ENCODE measurements at places on chromosomes 1 and 21. TPM values are rescaled to one million over a fixed set of nuclear protein-coding genes. Genes with fewer than 3 reads are reported as not detected.

The GIPC2 gene
- 3.3 TPM for total RNA-seq

- peaks cover 24% of the 10 kb centered on the region for H3K4me1 ChIP-seq
- no peaks in the 10 kb centered on the region for H3K36me3 ChIP-seq
- H3K27ac ChIP-seq = no peak overlapping the region
- H3K4me3 ChIP-seq = no peak overlapping the region
- DNase-seq = no peak
Measured at GRCh38 chr21:33651965-33652680, 9.8 kb downstream of the ITSN1 start.

GRCh38 chr1:19038096-19038495, 81.6 kb upstream of the IFFO2 start:
- H3K4me3 ChIP-seq = no peak overlapping the region
- no peak overlapping the region for H3K27ac ChIP-seq
- DNase-seq = no peak
- H3K27me3 ChIP-seq = no peaks in the 10 kb centered on the region

The GPBP1L1 gene
- 78.7 TPM for total RNA-seq

The MAEL gene
- not detected for total RNA-seq

DNA sequence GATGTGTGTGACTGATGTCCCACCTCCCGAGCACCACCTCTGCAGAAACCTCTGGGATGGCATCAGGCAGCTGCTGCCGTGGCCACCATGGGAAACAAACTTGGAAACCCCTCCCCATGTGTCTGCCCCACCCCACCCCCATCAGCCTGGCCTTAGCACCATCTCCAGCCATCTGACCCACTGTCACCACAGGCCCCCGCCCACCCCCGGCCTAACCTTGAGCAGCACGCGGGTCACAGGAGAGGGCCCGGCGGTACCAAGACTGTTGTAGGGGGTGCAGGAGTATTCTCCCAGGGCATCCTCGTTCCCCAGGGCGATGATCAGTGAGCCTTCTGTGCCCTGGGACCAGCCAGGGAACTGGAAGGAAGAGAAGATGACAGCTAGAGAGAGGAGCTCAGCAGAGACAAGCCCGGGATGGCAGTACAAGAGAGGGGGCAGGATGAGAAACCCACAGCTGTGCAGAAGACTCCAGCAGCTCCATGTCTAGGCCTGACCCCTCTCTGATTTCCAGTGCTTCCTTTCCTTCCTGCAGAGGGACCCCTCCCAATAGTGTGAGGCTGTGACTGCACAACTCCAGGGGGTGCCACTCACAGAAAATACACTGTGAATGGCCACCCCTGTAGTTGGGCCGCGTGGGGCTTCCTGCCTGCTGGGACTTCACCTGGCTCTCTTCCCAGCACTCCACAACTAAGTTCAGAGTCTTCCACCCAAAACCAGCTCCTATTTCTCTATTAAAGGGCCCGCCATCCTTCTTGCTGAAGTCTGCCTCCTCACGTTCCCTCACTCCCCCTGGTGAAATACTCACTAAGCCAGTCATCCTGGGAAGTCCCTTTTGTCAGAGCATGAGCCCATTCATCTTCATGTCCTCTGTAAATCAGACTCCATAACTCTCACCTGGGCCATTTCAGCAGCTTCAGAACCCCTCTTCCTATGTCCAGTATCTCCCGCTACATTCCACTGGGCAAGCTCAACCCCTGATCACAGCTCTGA, 7.3 kb upstream of the TAGLN2 start:
- H3K27ac ChIP-seq = no peak overlapping the region
- H3K4me3 ChIP-seq = no peak overlapping the region
- no peak for DNase-seq
- H3K27me3 ChIP-seq = no peaks in the 10 kb centered on the region
- no peaks in the 10 kb centered on the region for H3K4me1 ChIP-seq
- no peaks in the 10 kb centered on the region for H3K36me3 ChIP-seq

GRCh38 chr1:46714976-46715375, 3.9 kb downstream of the EFCAB14 start:
- no peaks in the 10 kb centered on the region for H3K36me3 ChIP-seq
- H3K4me1 ChIP-seq = peaks cover 6% of the 10 kb centered on the region
- no peak for DNase-seq
- H3K27me3 ChIP-seq = no peaks in the 10 kb centered on the region
- no peak overlapping the region for H3K27ac ChIP-seq

DNA sequence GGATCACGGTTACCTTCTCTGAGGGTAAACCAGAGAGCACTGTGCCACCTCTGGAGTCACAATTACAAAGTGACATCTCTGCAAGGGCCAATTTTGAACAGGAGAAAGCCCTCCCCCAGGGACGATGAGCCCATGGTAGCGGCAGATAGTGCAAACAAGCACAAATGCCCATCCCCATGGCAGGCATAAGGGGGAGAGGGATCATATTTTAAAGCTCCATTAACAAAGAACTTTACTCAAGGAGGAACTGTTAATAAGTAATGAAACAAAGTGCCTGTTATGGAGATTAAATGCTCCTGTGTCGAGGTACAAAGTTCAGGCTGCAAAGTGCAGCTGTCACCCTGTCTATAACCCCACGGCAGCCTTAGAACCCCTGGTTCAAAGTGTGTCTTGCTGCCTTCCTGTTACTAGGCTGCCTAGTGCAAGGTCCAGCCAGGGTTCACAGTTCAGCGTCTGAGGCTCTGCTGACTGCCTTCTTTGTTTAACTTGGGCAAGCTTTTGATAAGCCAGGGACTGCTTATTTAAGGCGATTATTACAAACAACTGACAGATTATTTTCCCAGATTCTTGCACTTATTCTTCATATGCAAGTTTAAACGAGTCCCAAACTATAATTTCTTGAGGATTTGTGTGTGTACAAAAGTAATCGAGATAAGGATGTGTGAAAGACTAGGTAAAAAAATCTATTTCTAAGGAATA, 75.7 kb upstream of the NRIP1 start:
- peaks cover 2% of the 10 kb centered on the region for H3K4me1 ChIP-seq
- no peak overlapping the region for H3K27ac ChIP-seq
- no peak overlapping the region for H3K4me3 ChIP-seq
- H3K27me3 ChIP-seq = no peaks in the 10 kb centered on the region

GRCh38 chr1:230794871-230795605, 47.9 kb downstream of the CAPN9 start:
- H3K4me1 ChIP-seq = no peaks in the 10 kb centered on the region
- no peak for DNase-seq
- no peaks in the 10 kb centered on the region for H3K27me3 ChIP-seq
- H3K27ac ChIP-seq = no peak overlapping the region
- no peaks in the 10 kb centered on the region for H3K36me3 ChIP-seq
- H3K4me3 ChIP-seq = no peak overlapping the region

The KLHDC9 gene
- 5.5 TPM for total RNA-seq

All from ovary (tissue), 10 donors.